BJ (cell line): ENCODE measurements at places on chromosomes 5 and 9.

DNA sequence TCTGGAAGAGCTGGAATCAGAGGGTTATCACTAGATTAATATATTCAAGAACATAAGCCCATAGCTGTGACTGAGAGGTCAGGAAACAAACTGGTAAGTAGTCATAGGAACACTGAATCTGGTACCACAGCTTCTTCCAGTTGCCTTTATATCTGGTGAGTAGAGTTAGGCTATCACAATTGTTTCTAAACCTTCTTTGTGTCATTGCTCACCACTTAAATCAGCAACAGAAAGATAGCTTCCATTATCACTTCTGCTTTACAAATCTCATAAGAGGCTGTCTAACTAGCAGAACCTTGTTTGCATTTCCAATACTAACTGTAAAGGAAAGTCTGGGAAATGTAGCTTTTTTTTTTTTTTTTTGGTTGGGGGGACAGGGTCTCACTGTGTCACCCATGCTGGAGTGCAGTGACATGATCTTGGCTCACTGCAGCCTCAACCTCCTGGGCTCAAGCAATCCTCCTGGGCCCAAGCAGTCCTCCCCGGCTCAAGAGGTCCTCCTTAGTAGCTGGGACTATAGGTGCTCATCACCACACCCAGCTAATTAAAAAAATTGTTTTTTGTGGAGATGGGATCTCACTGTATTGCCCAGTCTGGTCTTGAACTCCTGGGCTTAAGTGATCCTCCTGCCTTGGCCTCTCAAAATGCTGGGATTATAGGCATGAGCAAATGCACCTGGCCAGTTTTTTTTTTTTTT is 22.0 kb downstream of the CDC42SE2 start:
- DNase-seq: no peak

GRCh38 chr5:112649882-112650281 is 87.8 kb upstream of the APC start:
- DNase-seq: no peak

DNA sequence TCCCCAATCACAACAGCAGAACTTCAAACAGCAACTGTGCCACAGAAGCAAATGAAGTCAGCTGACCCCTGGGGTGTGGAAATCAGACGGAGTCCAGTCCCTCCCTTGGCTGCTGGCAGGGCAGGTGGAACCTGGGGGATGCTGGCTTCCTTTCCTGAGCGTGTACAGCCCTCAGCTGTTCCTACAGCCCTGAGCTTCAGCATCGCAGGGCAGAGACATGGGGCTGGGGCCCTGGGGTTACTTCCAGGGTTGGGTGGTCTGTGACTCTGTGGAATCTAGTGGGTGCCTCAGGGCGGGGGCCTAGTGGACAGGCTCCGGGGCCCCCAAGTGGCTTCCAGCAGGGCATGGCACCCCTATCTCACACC is 7.3 kb upstream of the RXRA start:
- DNase-seq: no peak

- no peak for DNase-seq
Observed at GRCh38 chr9:104091708-104092107, 2.4 kb upstream of the SMC2 start.

- DNase-seq: no peak
Observed at GRCh38 chr9:1170918-1171317, 120.8 kb downstream of the DMRT2 start.

GRCh38 chr9:71001780-71002386 is 119.5 kb downstream of the TRPM3 start:
- no peak for DNase-seq

GRCh38 chr9:91116211-91116610 is 245.5 kb downstream of the AUH start:
- DNase-seq: no peak

- no peak for DNase-seq
Observed at GRCh38 chr9:112810696-112811490, 60.3 kb downstream of the SNX30 start.

GRCh38 chr5:154118385-154118784 is 72.1 kb upstream of the GALNT10 start:
- no peak for DNase-seq

- no peak for DNase-seq
Observed at GRCh38 chr9:12817702-12818101, 42.9 kb downstream of the LURAP1L start.

- DNase-seq: no peak
Observed at GRCh38 chr5:14272548-14273205, 129.5 kb downstream of the TRIO start.

DNA sequence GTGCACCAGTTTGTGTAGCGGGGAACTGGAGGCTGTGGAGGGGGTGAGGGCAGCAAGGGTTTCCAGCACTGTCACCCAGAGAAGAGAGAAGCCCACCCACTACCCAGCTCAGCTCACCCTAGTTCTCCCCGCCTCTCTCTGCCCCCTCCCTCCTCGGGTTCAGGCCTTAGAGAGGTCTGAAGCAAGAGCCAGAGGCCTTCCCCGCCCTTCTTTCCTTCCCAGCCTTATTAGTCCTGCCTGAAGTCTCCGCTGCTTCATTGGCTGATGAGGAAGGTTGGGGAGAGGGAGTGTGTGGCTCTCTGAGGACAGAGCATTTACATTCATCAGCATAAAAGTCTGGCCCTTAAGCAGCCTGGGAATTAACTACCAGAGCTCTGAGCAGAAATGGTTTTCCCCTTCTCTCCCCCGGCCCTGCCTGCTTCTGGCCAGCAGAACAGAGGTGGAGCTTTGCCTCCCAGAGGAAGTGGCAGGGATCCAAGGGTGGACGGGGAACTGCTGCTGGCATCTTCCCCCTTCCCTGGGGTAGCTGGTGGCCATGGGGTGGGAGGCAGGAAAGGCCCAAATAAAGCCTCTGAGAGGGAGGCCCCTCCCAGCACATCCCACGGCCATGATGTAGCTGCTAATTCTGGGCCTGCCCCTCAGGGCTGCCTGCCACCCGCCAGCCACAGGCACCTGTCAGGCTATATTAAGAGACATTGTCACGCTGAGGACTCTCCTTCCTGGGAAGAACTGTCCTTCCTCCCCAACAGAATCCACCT is 4.1 kb downstream of the DNAJB5 start:
- DNase-seq: no peak

- no peak for DNase-seq
Observed at GRCh38 chr5:27011274-27011673, 27.1 kb downstream of the CDH9 start.

DNA sequence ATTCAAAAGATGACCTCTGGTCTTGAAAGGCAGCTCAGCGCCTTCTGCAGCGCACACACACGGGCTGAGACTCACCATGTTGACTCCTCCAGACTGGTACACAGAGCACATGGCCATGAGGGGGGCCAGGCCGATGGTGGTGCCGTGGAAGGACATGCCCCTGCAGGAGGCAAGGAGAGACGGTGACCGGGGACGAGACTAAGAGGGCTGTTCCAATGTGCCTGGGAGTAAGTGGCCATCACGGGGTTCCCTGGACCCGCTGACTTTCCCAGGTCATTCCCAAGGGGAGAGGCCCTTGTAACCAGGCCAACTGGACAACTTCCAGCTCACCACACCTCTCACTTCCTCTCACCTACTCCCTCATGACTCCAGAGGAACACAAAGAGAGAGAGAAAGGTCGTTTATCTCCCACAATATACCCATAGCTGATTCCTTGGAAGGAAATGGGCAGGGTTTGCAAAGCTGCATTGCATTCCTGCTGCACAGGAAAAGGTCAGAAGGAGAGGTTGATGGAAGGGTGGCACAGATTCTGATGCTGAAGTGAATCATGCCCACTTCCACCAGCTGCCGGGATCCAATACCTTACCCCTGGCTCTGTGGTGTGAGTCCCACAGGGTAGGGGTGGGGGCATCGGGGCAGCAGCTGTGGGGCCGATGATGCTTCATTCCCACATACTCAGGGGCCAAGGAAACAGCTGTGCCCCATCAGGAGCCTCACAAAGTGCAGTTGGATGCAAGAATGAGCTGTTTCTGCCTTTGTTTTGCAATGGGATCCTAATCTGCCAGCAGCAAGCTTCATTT is 47.2 kb downstream of the NIPAL4 start:
- no peak for DNase-seq

DNA sequence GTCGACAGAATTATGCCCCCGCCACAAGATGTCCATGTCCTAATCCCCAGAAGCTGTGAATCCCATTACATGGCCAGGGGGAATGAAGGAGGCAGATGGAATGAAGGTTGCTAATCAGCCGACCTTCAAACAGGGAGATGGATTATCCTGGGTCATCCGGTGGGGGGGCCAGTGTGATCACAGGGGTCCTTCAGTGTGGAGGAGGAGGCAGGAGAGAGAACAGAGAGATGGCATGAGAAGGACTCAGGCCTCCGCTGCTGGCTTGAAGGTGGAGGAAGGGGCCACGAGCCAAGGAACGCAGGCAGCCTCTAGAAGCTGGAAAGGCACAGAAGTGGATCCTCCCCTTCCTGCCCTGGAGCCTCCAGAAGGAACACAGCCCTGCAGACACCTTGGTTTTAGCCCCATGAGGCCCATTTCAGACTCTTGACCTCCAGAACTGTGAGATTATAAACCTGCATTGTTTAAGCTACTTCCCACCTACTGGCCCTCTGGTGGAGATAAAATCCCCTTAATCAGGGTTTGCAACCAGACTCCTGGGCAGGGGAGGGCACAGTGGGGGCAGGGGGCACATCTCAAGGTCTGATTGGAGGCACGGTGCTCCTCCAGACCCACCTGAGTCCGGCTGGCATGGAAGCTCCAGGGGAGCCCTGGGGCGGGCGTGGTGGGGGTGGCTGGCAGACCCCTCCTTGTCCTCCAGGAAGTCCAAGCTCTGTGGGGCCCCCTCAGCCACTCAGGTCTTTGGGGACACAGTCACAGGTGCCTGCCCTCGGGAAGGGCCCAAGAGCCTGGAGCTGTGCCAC is 13.8 kb downstream of the PTGES2 start:
- DNase-seq: no peak

DNA sequence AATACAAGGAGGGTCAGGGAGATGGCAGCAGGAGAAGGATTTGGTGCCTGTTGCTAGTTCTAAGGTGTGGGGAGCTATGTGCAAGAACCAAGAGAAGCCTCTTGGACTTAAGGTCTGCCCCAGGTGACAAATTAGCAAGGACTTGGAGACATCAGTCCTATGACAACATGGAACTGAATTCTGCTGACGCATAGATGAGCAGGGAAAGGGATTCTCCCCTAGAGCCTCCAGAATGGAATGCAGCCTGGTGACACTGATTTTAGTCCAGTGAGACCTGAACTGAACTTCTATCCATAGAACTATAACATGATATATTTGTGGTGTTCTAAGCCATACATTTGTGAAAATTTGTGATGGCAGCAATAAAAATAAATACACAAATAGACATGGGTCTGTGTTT is 215.6 kb downstream of the ESM1 start:
- DNase-seq: no peak

DNA sequence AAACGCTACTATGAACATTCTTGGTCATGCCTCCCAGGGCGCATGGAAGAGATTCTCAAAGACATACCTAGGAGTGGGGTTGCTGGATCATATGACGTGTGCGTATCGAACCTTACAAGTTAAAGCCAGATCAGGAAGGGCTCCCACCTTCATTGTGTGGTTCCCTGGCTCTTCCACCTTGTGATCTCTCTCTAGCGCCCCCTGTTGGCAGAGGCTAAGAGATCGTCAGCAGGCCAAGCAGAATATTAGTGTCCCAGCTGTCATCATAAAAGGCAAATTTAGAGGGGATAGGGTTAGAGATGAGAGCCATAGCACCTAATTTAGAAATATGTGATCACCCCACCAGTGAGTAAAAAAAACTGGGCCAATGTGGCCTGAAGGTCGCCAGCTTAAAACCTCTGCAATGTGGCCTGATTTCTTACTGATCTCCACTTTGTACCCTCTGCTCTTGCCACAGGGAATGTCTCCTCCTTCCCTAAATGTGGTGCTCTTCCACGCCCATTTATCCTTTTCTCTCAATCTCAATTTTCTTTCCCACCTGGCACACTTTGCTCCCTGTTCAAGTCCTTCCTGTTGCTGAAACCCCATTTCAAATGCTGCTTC is 91.7 kb upstream of the SHB start:
- DNase-seq: no peak

DNA sequence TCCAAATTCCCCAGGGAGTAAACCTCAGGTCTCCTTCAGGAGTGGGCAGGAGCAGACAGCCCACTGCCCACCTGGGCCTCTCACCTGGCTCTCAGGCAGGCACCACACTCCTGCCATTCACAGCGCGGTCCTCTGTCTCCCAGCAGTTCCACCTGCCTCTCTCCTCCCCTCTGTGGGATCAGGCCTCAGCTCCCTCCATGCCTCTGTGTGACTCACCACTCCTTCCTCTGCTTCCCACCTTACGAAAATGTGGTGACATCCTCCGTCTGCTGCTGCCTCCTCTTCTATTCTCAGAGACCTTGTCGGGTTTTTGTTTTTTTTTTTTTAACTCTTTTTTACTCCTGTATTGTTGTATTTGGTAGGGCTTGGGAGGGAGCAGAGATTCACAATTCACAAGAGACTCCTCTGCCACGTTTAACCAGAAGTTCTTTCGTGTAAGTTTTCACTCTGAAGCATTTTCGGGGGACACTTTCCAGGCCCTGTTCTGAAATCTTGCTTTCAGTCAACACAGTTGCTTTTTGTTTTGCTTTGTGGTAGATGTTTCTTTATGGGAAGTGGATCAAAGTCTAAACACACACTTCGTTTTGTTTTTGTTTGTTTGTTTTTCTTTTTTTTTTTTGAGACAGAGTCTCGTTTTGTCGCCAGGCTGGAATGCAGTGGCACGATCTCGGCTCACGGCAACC is 21.1 kb upstream of the CDKN2AIPNL start:
- no peak for DNase-seq

DNA sequence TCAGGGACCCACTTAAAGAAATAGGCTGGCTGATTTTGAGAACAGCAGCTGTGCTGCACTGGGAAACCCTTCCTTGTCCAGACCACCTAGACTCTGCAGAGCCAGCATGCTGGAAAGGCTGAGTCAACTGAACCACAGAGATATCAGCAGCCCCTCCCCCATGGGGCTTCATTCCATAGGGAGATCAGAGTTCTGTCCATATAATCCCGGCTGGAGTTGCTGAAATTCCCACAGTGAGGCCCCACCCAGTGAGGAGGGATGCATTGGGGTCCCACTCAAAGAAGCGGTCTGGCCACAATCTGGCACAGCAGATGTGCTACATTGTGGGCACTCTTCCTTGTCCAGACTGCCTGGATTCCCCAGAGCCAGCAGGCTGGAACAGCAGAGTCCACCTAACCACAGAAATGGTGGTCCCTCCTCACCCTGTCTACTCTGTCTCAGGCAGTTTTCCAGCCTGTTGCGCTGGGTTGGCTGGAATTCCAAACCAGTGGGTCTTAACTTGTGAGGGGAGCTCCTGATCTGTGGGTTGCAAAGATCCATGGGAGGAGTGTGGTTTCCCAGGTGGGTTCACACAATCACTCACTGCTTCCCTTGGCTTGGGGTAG is 127.1 kb downstream of the RNF180 start:
- DNase-seq: no peak

- no peak for DNase-seq
Observed at GRCh38 chr5:155631116-155631515, 617.6 kb downstream of the KIF4B start.

- DNase-seq: peak; percentile 51
Observed at GRCh38 chr9:35829084-35829763, at the start of gene TMEM8B. Gene TMEM8B, plus strand, starts transcription at chr9:35829228. Its CDS starts 220 bp downstream, at chr9:35829448.
